Bronchus fibroblast of lung (primary cell): ENCODE measurements at places on chromosomes 5 and 9. TPM values are rescaled to one million over a fixed set of nuclear protein-coding genes. Genes with fewer than 3 reads are reported as not detected.

CDO1 gene
- 8.0 and 19.0 TPM in 2 replicates for total RNA-seq

LPAR1 gene
- total RNA-seq: 106 and 111 TPM in 2 replicates

TTC39B gene
- 7.0 and 7.9 TPM in 2 replicates for total RNA-seq

HBEGF gene
- 2.4 and 3.5 TPM in 2 replicates for total RNA-seq

CCDC180 gene
- total RNA-seq: 0.30 and 0.34 TPM in 2 replicates

ZNF622 gene
- total RNA-seq: 27.5 and 30.6 TPM in 2 replicates

LTC4S gene
- total RNA-seq: 1.6 and 3.4 TPM in 2 replicates

ARID3C gene
- total RNA-seq: not detected in 2 replicates

NR5A1 gene
- not detected in 2 replicates for total RNA-seq

ZNF483 gene
- total RNA-seq: 0.17 and 0.59 TPM in 2 replicates

GPR21 gene
- total RNA-seq: not detected in 2 replicates

PRDM9 gene
- total RNA-seq: not detected in 2 replicates

HSD17B3 gene
- total RNA-seq: 0.30 TPM in 1 of 2 replicates, not detected in the other

PCDHB16 gene
- total RNA-seq: under 0.01 TPM in 1 of 2 replicates, not detected in the other
